ENCODE measurements at places on chromosomes 5 and 9.

GRCh38 chr5:155605920-155606319 lies 592.4 kb downstream of the KIF4B start:
- H3K4me1 ChIP-seq = no peaks in the 10 kb centered on the region
- H3K4me3 ChIP-seq = no peak overlapping the region
- H3K36me3 ChIP-seq = no peaks in the 10 kb centered on the region
- no peaks in the 10 kb centered on the region for H3K27me3 ChIP-seq
- no peak for DNase-seq

GRCh38 chr5:77670526-77670925 lies 32.0 kb upstream of the OTP start:
- no peak for DNase-seq
- no peak overlapping the region for H3K27ac ChIP-seq
- H3K4me3 ChIP-seq = no peak overlapping the region
- H3K4me1 ChIP-seq = no peaks in the 10 kb centered on the region

- DNase-seq = peak; percentile 45
- peaks cover 9% of the 10 kb centered on the region for H3K36me3 ChIP-seq
- peak overlapping the region; percentile 98 for H3K27ac ChIP-seq
- peaks cover 68% of the 10 kb centered on the region for H3K4me1 ChIP-seq
- no peaks in the 10 kb centered on the region for H3K27me3 ChIP-seq
- peak overlapping the region; percentile 65 for H3K4me3 ChIP-seq
Observed at GRCh38 chr9:129885018-129885669, 49.9 kb downstream of the USP20 start.

GRCh38 chr5:126366199-126366560 lies 57.0 kb upstream of the GRAMD2B start:
- no peak for DNase-seq
- no peaks in the 10 kb centered on the region for H3K4me1 ChIP-seq
- H3K27me3 ChIP-seq = no peaks in the 10 kb centered on the region
- no peaks in the 10 kb centered on the region for H3K36me3 ChIP-seq

DNA sequence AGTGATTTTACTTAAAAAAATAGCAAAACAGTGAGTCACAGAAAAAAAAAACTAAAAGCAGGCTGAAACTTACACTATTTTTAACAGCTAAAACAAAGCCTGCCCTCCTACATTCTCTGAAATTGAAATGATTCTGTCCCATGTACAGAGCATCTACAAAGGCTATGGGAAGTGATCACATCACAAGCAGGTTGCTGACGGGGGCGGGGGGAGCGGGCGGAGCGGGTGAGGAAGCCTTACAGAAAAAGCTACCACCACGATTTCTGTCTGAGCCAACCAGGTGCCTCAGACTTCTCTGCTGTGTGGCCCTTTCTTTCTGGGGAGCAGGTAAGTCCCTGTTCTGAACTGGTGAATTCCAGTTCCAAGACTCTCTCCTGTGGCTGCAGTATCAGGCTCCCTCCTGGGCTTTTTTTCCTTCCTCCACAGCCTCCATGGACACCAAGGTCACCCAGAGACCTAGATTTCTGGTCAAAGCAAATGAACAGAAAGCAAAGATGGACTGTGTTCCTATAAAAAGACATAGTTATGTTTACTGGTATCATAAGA lies 104.9 kb downstream of the ANKRD18B start:
- no peaks in the 10 kb centered on the region for H3K27me3 ChIP-seq
- no peaks in the 10 kb centered on the region for H3K36me3 ChIP-seq
- H3K4me1 ChIP-seq = peaks cover 3% of the 10 kb centered on the region
- no peak for DNase-seq
- no peak overlapping the region for H3K27ac ChIP-seq
- H3K4me3 ChIP-seq = no peak overlapping the region
